ENCODE measurements at places on chromosomes 1 and 21.

DNA sequence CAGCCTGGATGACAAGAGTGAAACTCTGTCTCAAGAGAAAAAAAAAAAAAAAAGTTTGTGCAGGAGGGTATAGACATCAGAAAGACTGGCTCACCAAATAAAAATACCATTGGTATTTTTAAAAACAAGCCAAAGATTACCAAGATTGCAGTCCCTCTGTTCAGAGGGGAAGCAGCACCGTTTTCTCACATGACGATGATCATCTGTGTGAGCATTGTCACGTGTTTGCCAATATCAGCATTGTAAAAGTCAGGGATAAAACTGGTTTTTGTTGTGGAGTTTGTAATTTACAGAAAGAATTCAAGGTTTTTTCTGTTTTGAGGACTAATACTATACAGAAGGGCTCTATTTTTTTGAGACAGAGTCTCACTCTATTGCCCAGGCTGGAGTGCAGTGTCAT is 26.5 kb downstream of the ZNF362 start:
- no peak for DNase-seq

GRCh38 chr1:56931211-56931610 is 34.6 kb downstream of the C8B start:
- DNase-seq = no peak

GRCh38 chr1:14954210-14954609 is 199.3 kb upstream of the TMEM51 start:
- no peak for DNase-seq

DNA sequence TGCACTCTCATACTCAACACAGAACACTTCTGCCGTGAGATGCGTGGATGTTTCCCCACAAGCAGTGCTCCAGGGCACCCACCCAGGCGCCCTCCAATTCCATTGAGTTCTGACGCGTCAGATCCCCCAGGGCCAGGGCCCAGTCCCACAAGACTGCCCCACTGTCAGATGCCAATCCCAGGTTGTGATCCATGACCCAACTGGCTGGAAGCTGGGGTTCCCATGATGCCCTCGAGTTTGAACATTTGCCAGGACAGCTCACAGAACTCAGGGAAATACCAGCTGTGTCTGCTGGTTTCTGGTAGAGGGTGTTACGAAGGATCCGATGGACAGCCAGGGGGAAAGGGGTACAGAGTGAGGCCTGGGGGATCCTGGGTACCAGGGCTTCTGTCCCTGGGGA is 58.4 kb downstream of the AGPAT3 start:
- no peak for DNase-seq

GRCh38 chr1:24385160-24385940 is 28.2 kb downstream of the STPG1 start:
- DNase-seq = no peak

- no peak for DNase-seq
These were observed 235.4 kb downstream of the CENPF start for GRCh38 chr1:214838351-214838750.

GRCh38 chr1:91594383-91595055 is 93.9 kb downstream of the CDC7 start:
- no peak for DNase-seq

DNA sequence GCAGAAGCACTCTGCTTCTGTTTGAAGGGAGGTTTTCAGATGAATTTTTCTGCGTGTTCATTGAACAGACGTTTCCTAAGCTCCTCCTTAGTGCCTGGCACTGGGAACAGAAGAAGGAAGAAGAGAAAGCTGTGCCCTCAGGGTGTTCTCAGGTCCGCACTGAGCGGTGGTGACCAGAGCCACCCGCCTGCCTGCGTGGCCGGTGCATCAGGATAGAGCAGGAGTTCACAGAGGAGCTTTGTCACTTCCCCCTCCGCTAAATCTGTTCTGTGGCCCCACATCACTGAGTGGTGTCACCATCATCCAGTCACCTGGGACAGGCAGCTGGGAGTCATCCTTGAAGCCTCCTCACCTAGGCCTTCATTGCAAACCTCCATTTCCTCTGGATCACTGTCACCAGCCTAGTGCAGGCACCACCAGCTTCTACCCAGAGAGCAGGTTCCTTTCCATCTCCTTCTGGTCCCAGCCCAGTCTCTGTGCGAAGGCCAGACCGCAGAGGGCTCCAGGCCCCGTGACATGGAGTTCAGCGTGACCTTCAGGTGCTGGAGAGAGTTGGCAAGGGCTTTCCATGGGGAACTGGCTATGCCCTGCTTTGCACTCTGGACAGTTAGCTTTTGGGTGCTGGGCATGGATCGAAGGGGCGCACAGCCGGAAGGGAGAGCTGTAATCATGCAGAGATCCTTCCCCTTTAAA is 21.7 kb downstream of the PARK7 start:
- no peak for DNase-seq

GRCh38 chr1:3772027-3772714 is 378 bp upstream of the SMIM1 start:
- DNase-seq = peak; percentile 71

GRCh38 chr1:48208251-48208650 is 14.3 kb upstream of the SLC5A9 start:
- no peak for DNase-seq

DNA sequence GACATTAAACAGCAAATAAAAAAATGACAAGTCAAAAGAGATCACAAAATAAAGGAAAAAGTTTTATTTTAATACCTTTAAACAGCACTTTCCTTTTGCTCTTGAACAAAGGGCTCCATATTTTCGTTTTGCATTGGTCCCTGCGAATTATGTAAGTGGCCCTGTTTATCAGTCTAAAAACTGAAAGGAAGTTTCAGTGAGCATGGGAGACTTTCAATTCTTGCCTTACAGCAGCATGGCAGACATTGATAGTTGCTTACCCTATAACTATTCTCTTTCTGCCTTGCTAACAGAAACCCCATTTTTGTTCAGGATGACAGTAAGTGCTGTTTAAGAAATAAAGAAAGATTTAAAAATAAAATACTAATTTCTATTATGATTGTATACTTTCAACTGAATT is 5.2 kb upstream of the SH3GLB1 start:
- DNase-seq = no peak

DNA sequence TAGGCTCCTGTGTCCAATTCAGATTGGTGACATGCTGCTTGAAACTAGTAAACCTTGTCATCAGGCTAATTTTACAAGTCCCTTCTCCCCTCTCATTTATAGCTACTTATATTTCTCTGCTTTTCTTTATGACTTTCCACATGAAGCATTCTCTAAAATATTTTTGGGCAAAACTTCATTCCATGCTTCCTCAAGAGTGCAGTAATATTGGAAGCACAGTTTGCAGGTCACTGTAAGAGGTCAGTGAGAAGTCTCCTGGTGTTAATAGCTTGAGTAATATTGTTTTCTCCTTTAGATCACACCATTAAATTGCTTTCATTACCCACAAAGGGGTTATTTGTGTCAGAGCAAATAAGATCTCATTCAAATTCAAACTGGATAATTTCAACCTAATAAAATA is 46.6 kb downstream of the LPAR3 start:
- no peak for DNase-seq

DNA sequence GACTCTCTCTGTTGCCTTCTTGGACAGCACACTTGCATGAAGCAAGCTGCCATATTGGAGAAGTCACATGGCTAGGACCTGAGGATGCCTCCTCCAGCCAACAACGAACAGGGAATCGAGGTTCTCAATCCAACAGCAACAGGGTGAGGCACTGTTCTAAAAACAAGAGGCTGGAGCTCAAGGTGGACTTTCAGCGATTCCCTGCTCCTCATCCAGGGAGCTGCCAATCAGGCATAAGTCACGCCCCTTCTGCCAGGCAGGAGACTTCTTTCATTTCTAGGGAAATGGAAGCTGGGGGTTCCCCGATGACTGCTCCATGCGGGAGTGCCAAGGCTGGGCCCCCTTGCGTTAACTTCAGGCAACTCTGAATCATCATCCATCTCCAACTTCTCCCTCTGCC is 22.7 kb upstream of the IFNAR1 start:
- DNase-seq = no peak

- no peak for DNase-seq
These were observed 188.2 kb downstream of the AMY1C start for GRCh38 chr1:103937763-103938357.

GRCh38 chr1:37323486-37324377 is 150.6 kb upstream of the ZC3H12A start:
- DNase-seq = peak; percentile 5

DNA sequence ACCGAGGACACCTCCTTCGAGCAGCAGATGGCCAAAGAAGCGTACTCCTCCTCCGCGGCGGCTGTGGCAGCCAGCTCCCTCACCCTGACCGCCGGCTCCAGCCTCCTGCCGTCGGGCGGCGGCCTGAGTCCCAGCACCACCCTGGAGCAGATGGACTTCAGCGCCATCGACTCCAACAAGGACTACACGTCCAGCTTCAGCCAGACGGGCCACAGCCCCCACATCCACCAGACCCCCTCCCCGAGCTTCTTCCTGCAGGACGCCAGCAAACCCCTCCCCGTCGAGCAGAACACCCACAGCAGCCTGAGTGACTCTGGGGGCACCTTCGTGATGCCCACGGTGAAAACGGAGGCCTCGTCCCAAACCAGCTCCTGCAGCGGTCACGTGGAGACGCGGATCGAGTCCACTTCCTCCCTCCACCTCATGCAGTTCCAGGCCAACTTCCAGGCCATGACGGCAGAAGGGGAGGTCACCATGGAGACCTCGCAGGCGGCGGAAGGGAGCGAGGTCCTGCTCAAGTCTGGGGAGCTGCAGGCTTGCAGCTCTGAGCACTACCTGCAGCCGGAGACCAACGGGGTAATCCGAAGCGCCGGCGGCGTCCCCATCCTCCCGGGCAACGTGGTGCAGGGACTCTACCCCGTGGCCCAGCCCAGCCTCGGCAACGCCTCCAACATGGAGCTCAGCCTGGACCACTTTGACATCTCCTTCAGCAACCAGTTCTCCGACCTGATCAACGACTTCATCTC is 106.8 kb upstream of the VAMP3 start:
- no peak for DNase-seq

GRCh38 chr1:221517961-221518360 is 223.9 kb downstream of the DUSP10 start:
- no peak for DNase-seq

DNA sequence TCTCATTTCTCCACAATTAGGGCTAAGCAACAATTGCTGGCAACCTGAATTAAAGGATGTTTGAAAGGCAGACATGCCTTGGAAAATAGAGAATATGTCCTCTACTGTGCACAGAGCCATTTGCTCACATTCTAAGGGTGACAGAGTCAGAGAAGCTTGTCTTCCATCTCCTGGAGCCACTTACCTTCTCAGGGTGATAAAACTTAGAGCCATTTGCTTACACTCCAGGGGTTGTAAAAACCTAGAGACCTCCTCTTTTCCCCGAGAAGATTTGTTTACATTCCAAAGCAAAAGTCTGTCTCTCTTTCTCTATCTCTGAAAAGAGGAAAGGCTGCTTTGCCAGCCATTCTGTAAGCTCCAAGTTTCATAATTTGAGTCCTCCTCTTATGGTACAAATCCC is 61.3 kb downstream of the LBR start:
- DNase-seq = no peak

GRCh38 chr1:214401666-214402065 is 120.7 kb downstream of the SMYD2 start:
- DNase-seq = no peak

GRCh38 chr1:228938537-228938901 is 203.2 kb downstream of the RHOU start:
- no peak for DNase-seq

All from stimulated activated CD4-positive, alpha-beta T cell treated with anti-CD3 and anti-CD28 coated beads, TNF-alpha, amount 100 ng/mL, for 48 hours (primary cell).